A549 treated with ZK216348 at 1 μM for 4 hours (cell line): ENCODE measurements at places on chromosomes 12 and 14. TPM values are rescaled to one million over a fixed set of nuclear protein-coding genes. Genes with fewer than 3 reads are reported as not detected.

Gene PIANP
- total RNA-seq = 0.68 to 1.3 TPM (median 0.97 TPM) in 5 replicates

Gene TAS2R46
- not detected in 5 replicates for total RNA-seq

Gene CATSPERB
- total RNA-seq = not detected in 5 replicates

Gene RNF31
- total RNA-seq = 14.7 to 35.4 TPM (median 31.7 TPM) in 5 replicates

Gene FIGNL2
- 0.14 to 0.36 TPM (median 0.34 TPM) in 5 replicates for total RNA-seq
